ENCODE measurements at places on chromosomes 3 and 15.

DNA sequence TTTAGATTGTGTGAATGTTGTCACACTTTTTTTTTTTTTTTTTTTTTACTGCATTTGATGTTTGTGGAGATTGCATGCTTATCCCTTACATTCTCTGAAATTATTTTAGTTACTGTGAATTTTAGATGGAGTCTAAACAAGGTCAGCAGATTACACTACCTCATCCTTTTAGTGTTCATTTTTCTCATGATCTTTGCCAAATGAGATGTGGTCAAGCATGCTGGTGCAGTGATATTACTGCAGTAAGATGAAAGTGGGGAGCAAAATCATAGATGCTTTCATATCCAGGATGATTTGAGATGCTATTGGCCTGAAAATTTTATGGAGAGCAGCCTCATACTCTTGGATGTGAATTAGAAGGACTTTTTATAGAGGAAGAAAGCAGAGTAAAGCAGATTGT, 45.8 kb downstream of the SLC25A26 start:
- no peak for DNase-seq

- no peak for DNase-seq
Measured at GRCh38 chr3:146895026-146895749, 290.0 kb upstream of the PLSCR5 start.

DNA sequence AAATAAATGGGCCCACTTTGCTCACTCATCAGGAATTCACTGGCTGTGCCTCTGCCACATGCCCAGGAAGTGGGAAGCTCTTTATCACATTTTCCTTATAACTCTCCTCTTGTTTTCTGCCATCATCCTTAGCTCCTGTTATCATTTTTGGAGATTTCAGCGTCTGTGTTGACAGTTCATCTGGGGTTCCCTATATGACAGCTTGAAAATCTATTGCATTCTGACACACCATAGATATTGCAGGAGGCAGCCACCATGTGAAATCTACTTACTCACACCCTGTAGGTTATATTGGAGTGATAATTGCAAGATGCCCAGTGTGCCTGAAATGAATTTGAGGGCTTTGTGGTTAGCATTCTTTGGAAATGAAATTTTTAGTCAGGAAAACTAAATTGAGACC, 132.9 kb downstream of the RYR3 start:
- no peak for DNase-seq

DNA sequence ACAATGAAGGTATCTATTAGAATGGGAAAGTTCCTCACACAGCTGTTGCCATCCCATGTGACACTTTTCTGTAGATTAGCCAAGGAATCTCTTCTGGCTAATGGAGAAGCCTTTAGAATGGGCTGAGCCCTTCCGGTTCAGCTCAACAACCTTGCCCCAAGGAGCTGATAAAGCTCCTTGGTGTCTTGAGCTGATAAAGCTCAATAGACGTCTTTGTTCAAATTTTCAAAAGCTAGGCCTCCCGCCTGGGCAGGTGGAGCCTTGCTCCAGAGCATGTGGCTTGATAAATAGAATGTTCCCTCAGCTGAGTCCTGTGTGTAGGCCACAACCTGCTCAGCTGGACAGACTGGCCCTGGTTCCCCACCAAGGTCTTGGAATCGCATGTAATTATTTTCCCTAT, 7.2 kb upstream of the BNIP2 start:
- no peak for DNase-seq

- no peak for DNase-seq
Measured at GRCh38 chr15:93759629-93760028, 471.7 kb upstream of the MCTP2 start.

GRCh38 chr3:192831801-192832347, 85.8 kb downstream of the MB21D2 start:
- no peak for DNase-seq

- DNase-seq, result no peak
Measured at GRCh38 chr3:144085964-144086363, 114.3 kb downstream of the DIPK2A start.

GRCh38 chr3:21449738-21450137, 301.3 kb downstream of the ZNF385D start:
- DNase-seq, result no peak

DNA sequence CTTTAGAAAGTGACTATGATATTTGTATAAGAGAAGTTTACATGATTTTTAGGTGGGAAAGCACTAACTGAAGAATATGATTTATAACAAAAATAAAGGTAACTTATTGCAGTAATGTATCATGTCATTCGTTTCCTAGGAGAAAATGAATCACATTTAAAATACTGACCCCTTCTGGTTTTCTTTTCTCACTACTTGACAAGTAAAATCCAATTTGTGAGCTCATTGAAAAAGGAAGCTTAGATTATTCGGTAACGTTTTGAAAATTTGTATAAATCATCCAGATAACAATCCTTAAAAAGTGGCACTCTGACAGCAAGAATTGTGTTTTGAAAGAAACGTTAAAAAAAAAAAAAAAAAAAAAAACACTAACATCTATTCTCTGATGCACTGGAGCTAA, 39.0 kb downstream of the NSUN3 start:
- no peak for DNase-seq

GRCh38 chr3:128273109-128273840, 120.0 kb downstream of the EEFSEC start:
- DNase-seq, result no peak

DNA sequence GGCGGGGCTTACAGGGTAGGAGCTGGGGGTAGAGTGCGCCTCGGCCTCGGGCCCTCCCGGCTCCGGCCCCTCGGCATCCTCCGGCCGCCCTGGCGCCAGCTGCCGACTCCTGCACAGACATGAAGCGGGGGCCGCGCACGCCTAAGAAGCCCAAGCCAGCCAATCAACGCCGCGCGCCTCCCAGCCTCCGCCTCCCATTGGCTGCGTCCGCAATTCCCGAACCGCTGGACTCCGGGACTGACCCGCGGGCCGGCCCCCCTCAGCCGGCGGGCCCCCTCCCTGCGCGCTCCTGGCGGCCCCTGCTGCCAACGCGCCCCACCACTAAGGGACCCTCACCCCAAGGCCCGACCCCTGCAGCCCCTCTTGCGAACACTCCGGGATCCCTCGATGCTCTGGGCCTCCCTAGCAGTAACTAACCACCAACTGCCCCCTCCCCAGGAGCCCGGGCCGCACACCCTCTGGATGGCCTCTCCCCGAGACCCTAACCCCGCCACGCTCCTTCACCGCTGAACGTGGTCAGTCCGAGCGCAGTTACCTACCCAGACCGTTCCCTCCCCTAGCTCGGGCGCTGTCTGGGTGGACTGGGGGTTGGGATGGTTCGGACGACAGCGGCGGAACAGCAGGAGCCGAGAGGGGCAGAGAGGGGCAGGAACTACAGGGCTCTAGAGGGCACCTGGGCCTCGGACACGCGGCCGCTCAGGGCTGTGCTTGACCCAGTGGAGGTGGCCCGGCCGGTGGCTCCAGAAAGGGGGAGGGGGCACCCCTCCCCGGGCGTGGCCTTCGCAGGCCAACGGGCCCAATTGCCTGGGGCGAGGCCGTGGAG, 5.0 kb downstream of the GATA2 start:
- DNase-seq, result peak; percentile 57

DNA sequence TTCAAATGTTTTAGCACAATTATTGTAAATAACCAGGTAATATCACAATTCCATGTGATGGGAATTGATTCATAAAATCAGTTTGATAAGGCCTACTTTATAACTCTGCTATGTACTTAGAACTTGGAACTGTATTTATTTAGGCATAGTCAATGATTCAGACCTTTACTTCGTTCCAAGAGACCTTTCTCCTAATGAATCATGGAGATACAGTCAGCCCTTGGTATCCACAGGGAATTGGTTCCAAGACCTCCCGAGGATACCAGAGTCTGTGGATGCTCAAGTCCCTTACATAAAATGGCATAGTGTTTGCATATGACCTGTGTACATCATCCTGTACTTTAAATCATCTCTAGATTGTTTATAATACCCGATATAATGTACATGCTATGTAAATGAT, 60.8 kb upstream of the UMPS start:
- DNase-seq, result no peak

DNA sequence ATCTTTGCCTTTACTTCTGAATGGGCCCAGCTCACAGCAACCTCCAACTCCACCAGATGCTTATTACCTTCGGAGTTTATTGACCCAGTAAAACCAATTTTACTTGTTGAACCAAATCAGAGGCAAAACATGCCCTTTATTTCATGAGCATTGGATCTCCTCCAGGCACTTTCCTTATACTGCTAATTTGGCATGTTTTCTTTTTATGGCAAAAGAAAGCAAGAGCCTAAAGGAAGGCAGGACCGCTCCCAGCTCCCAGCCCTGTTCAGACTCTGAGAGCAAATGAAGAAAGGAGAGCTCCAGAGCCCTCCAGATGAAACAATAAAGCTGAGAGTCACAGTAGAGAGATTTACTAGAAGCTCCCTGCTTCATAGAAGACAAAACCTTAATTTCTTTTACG, 81.5 kb upstream of the NR2E3 start:
- DNase-seq, result no peak

- no peak for DNase-seq
Measured at GRCh38 chr15:83088876-83089275, 18.6 kb upstream of the TM6SF1 start.

GRCh38 chr3:171680726-171681411, 129.4 kb downstream of the PLD1 start:
- DNase-seq, result no peak

DNA sequence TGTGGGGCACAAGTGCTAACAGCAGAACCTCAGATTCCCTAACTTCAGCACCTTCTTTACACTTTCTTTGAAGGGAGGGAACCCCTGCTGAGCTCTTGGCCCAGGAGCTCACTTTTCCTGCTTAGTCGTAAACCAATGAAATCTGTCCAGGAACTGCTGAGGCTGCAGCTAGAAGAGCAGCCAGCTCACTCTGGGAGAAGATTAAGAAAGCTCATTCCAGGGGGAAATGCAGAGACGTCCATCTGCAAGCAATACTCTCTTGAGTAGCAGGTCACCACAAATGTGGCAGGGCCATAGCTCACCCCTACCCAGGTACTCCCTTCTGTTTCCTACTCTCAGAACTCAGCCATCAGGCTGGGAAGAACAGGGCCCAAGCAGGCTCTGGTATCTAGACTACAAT, 103.3 kb downstream of the WDR76 start:
- no peak for DNase-seq

- DNase-seq, result no peak
Measured at GRCh38 chr3:25448750-25449692, 21.0 kb downstream of the RARB start.

DNA sequence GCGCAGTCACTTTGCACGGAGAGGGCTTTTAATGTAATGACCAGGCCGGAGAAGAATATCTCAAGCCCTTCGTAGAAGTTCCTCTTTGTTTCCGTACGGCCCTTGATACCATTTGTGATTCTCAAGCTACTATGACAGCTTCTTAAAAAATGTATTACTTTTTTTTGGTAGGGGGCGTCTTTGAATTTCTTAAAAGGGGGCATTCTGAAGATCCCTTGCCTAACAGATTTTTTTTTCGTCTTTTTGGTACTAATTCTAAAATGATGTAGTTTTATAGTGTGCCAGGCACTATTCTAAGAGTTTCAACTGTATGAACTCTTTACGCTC, 614.0 kb downstream of the MCTP2 start:
- DNase-seq, result no peak

DNA sequence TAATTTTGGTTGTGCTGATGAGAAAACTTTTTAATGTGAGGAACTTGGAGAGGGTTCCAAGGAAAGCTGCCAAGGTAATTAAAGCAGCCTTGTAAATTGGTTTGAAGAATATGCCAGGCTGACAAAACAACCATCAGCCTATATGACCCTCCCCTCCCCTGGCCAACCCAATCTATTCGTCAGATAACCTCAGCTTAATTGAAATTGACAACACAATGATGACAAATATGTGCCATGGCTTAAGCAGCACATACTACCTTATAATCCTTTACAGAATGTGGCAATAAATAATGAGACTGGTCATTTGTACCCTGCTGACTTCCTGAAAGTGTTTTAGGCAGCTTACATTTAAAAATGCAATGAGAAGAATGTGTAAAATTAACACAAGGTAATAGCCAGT, 118.2 kb downstream of the EFHB start:
- DNase-seq, result no peak

- no peak for DNase-seq
Measured at GRCh38 chr15:57218826-57219576, 157.3 kb upstream of the CGNL1 start.

DNA sequence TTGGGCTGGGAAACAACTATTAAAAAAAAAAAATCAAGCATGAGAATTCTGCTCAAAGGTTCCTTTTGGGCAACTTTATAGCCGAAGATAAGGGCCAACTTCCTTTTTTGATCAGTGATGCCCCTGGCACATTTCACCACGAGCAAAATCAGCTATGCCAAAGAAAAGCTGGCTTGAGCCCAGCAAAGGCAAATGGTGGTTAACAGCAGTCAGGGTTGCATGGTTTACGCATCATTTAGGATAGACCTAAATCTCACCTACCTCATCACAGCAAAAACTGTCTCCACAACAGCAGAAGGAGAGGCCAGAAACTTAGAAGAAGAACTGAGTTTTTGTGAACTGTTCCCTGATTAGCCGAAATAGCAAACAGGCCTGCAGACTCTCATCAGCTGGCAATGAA, 220.1 kb upstream of the CDIN1 start:
- DNase-seq, result no peak

DNA sequence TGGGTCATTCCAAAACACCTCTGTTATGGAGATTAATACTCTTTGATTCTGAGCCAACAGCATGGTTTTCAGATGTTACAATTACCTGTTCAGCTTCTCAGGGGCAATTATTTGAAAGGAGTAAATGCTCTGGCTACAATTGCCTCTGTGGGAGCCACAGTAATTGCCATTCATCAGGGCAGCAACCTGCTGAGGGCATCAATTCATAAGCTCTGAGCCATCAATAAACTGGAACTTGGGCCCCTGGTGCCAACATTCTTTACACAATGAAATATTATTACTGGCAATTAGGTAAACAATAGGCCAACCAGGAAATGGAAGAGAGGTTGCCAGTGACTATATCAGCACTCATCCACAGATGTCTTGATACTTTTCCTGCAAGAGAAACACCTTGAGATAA, 660.8 kb downstream of the MECOM start:
- DNase-seq, result no peak

- DNase-seq, result no peak
Measured at GRCh38 chr3:41357271-41357670, 158.0 kb downstream of the CTNNB1 start.

GRCh38 chr15:29528276-29528675, 258.7 kb upstream of the NSMCE3 start:
- DNase-seq, result no peak

DNA sequence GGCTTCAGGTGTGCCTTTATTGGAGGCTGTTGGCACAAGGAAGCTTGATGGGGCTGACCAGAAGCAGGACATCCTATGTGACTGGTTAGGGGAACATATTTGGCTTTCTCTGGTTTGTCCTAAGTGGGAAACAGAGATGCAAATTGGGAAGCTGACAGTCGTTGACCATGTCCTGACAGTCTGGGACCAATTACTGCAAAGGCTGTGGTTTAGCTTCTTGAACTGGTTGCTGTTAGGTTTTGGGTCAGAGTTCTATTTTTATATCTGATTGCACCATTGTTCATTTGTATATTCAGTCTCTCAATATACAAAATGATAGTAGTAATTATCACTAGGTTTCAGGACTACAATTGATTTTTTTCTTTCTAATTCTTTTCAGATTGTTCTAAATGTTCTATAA, 36.8 kb downstream of the SNTN start:
- DNase-seq, result no peak

Measured in bone marrow (tissue), 2 donors.